Body of pancreas (tissue), 4 donors: ENCODE measurements at places on chromosomes 13 and 19.

DNA sequence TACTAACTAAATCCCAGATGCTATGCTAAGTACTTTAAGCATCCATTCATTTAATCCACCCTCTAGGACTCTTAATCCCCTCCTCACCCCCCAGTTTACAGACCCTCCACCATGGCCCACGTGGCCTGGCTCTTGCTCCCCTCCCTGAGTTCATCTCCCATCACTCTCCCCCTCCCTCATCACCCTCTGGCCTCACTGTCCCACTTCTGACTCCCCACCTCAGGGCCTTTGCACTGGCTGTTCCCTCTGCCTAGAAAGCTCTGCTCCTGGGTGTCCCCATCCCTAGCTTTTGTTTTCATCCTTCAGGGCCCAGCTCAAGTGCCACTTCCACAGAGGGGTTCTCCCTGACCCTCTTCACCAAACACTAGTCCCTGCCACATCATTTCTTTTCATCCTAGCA is 4.2 kb downstream of the B9D2 start:
- DNase-seq = no peak

DNA sequence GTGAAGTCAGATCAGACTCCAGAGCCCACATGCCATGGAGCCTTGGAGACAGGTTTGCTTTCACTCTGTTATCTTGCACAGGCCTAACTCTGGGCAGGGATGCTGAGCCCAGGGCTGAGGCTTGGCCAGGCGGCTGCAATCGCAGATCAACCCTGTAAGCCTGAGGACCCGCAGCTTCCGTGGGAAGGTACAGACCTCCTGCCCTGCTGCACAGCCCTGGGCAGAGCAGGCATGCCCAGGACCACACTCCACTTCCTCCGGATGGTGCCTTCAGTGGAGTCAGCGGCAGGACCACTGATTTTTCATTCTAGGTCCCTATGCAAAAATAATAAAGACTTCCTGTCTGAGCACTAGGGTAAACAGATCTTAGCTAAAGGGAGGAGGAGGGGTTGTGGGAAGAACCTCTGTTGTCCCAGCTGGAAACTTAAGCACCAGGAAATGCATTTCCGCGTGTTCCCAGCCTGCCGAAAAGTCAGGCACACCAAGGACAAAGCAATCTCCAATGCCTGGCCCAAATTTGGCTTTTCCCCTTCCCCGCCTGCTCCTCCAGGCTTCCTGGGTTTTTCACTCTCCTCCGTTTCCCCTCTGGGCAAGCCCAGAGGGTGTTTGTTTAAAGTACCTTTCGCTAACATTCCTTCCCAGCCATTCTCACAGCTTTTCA is 87.3 kb downstream of the KCTD15 start:
- DNase-seq = peak; percentile 97

DNA sequence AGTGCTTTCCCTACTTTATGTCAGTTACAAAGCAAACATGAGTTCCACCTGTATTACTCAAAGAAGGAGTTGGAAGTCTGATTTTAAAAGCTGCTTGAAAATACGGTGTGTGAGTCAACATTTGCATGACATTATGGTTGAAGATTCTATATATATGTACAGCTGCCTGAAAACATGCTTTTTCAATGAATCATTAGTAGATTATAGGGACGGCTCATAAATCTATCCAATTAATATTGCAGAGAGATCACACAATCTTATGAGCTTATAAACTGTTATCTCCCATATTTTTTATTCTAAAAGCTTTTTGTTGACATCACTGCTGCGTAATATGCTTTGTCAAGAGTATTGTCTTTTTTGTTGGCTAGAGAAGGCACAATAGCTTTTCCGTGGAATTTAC is 873.8 kb downstream of the SLITRK6 start:
- no peak for DNase-seq

DNA sequence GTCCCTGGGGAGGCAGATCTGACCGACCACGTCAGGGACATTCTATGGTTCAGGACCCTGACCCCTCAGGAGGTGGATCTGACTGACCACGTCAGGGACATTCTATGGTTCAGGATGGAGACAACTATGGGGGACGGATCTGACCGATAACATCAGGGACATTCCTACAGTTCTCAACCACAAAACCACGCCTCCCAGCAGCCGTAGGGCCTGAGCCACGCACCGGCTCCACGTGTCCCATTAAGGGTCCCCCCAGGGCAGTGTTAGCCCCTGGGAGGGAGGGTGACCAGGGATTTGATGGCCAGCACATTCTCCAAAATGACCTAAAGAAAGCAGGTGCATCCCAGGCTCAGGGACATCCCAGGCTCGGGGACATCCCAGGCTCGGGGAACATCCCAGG is 49.0 kb upstream of the C13orf46 start:
- no peak for DNase-seq

DNA sequence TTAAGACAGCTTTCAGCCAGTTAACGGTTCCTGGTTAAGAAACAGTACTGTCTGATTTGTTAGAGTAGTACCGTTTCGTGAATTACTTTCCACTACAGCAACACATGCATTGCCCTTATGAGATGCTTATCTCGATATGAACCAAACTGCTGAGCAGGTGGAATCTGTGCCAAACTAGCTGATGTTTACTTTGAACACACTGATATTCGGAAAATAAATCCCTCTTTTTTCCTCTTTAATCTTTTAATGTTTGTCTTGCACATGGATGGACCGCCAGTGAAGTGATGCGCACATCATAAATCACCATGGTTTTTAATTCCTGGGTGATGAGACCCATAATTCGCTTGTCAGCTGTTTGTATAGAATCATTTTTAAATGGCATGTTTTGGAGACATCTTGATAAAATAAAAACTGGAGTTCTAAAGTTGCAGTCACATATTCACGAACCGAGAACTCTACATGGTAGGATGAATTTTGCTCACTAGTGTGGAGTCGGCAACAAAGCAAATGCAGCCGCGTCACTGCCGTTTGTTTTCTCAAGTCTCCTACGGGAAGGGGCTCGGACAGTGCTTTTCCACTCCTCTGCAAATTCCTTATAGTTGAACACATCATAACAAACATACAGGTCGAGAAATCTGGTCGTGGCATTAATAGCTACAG is 1.1 kb downstream of the GJA3 start:
- DNase-seq = no peak

GRCh38 chr13:97490702-97491307 is 56.8 kb downstream of the RAP2A start:
- no peak for DNase-seq

- DNase-seq = peak; percentile 81
Observed at GRCh38 chr13:98313023-98313921, 136.2 kb upstream of the RNF113B start.

GRCh38 chr13:50711996-50712395 is 131.5 kb downstream of the DLEU7 start:
- no peak for DNase-seq

GRCh38 chr19:6551607-6552450 is 21.0 kb downstream of the TNFSF9 start:
- no peak for DNase-seq

GRCh38 chr19:35224681-35225571 is 3.6 kb downstream of the FAM187B start:
- peak; percentile 66 for DNase-seq

GRCh38 chr19:13011653-13012389 is 16.5 kb downstream of the NFIX start:
- no peak for DNase-seq

DNA sequence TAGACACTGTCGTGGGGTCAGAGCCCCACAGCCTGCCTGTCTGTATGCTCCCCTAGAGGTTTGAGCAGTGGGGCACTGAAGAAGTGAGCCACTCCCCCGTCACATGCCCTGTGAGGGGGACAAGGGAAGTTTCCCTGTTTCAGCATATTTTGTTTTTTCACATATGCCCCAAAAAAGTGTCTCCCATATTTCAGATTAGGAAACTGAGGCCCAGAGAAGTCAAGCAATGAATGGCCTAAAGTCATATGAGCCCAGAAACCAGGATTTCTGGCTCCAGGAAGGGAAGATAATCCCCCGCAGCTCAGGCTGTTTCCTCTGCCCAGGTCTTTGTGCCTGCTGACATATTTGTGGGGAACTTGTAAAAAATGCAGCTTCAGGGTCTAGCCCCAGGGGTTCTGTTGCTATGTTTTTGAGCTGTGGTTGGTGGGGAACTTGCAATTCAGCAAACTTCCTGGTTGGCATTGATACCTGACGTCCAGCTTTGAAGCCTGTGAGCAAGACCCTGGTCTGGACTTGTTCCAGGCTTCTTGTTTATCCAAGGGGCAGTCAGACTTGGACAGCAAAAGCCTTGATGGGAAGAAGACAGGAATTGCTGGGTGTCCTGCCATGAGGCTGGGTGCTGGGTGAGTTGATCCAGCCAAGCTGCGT is 9.5 kb downstream of the RASL11A start:
- no peak for DNase-seq

DNA sequence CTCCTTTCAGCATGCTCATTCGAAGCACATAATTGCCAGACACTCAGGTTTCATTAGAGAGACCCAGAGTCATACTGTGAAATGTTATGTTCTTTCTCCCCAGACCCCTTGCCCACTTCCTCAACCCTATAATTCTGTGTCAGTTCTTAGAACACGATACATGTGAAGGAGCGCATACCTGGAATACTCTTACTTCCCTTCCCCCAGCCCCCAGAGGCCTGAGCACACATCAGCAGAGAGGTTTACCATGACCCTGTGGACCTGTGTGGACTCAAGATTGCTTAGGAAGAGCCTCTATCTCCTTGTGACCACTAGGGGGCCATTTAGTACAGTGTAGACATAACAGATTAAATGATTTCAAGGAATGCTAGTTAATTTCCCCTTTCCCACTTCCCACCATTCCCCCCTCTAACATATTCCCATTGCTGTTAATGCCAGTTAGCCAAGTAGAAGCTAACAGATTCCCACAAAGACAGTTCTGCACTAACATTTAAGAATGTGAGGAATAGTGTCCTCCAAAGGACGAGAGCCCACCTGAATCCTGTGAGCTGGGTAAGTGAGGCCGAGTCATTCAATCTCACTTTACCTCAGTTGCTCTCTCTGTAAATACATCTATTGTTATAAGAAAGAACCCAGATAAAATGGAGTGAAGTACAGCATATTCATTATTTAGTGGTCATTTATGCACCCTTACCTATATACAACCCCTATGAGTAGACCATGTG is 154.2 kb upstream of the MAB21L1 start:
- no peak for DNase-seq

- DNase-seq = no peak
Observed at GRCh38 chr13:86425170-86425815, 626.1 kb upstream of the SLITRK6 start.

DNA sequence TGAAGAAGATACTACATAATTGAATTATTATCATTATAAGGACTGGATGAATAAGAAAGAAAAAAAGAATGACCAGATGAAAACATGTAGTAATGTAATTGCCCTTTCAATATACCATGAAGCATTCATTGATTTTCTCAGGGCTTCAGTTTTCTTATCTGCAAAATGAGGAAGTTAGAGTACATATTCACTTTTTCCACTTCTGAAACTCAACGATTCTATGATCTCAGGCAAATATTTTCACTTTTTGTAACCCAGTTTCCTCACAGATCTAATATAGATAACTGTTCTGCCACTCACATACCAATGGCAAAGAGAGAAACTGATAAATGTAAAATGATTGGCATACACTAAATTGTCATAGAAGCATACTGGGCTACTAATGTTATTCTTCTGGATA is 856.6 kb upstream of the KLHL1 start:
- DNase-seq = no peak

DNA sequence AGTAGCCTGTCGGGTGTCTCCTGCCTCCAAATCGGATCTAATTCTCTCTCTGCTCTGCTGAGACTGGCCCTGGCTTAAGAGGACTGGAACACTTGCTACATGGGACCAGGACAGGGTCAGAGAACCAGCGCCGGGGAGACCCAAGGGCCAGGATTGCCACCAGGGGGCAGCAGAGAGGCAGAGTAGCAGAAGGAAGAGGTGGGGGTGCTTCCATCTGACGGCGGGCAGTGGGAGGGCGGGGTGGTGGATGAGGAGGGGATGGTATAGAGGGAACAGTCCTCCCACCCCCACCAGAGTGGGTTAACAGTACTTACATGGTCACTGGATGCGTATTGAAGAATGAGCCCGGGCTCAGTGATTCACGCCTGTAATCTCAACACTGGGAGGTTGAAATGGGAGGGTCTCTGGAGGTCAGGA is 11.9 kb downstream of the SELENOW start:
- DNase-seq = peak; percentile 83

- DNase-seq = no peak
Observed at GRCh38 chr13:103965506-103966243, 899.5 kb upstream of the SLC10A2 start.
